ENCODE measurements at places on chromosomes 7 and 10.

DNA sequence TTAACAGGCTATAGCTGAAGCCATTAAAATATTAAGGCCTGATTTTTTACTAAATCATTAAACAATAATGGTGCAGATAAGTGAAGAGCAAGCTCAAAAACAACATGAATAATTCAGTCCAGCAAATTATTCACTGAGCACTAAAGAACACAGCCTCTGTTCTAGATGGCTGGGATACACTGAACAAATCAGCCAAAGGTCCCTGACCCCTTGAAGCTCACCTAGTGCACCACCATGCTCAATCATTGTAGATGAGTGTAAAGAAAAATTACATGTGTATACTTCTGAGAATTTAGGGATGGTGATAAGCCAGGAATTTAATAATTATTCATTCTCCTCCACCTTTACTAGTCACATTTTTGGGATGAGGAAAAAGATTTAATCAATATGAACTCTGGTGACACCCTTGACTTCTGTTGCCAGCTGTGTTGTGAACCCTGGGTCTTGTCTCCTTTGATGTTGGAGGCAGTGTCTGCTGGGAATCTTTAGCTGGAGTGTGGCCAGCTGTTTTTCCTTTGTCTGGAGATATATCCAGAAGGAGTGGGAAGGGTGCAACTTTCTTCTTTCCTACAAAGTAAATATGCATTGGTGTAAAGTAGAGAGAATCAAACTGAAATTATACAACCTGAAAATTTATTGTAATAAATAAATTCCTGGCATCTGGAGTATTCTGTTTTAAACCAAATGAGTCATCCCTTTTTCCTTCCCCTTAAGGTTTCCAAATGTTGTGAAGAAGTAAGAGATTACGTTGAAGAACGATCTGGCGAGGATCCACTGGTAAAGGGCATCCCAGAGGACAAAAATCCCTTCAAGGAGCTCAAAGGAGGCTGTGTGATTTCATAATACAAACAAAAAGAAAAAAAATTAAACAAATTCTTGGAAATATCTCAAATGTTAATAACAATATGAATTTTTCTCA lies 4.0 kb downstream of the GNGT1 start:
- DNase-seq, result peak; percentile 67

DNA sequence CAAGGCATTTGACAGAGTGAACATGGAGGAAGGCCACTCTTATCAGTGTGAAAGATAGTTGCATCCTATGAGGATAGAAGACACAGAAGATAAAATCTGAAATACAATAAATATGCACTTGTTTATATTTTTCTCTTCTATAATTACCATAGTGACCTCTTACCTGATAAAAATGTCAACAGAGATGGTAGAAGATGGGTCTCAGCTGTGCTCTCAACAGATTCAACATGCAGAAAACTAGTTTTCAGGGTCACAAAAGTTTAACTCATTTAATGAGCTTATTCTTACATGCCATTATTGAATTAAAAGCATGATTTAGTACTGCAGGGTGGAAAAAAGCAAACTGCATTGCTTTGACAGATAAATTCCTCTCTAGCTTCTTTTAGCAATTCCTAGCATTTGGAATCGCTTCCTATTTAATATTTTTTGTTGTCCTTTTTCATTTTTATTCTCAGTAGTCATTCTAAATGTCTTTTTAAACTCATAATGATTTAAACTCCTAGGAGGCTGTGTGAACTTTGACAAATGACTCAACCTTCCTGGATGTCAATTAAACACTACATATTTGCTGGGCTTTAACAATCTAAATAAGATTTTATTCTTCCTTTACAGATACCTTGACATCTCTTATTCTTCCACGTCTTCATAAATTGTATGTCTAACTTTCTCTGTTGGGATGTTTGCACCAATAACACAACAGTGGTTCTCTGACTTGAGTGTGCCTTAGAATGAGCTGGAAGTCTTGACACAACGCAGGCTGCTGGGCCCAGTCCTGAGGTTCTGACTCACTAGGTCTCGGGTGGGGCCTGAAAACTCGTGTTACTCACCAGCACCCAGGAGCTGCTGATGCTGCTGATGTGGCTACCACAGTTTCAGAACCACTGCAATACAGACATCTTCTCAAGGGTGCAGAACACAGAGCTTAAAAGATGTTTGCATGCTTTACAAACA lies 565.5 kb upstream of the IGFBP3 start:
- DNase-seq, result peak; percentile 96

- no peak for DNase-seq
Observed at GRCh38 chr10:87827681-87828080, 9.7 kb upstream of the ATAD1 start.

DNA sequence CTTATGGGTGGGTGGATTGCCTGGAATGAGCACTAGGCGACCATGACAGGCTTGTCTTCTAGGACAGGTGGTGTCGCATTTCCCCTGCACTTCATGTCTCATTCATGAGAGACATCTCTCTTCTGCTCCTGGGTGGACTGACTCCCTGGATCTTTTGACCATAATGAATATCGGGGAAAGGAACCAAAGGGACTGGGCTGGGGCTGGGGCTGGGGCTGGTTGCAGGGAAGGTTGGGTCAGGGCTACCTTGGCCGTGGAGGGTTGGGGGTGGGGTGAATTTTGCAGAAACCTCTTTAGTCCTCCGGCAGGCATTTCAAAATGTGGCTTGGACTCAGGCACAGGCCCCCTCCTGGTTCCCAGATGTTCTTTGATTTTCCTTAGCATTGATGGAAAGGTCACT lies 319.2 kb downstream of the ZNF716 start:
- no peak for DNase-seq

- DNase-seq, result no peak
Observed at GRCh38 chr10:45373576-45374349, at the start of gene ALOX5. ALOX5 (plus strand) TSS chr10:45374216; CDS start chr10:45374280, 64 bp downstream.

- no peak for DNase-seq
Observed at GRCh38 chr10:18822156-18822555, 162.9 kb downstream of the ARL5B start.

GRCh38 chr7:117347962-117348672 lies 25.3 kb upstream of the WNT2 start:
- DNase-seq, result no peak

- no peak for DNase-seq
Observed at GRCh38 chr7:149436358-149436757, 24.5 kb downstream of the ZNF777 start.

DNA sequence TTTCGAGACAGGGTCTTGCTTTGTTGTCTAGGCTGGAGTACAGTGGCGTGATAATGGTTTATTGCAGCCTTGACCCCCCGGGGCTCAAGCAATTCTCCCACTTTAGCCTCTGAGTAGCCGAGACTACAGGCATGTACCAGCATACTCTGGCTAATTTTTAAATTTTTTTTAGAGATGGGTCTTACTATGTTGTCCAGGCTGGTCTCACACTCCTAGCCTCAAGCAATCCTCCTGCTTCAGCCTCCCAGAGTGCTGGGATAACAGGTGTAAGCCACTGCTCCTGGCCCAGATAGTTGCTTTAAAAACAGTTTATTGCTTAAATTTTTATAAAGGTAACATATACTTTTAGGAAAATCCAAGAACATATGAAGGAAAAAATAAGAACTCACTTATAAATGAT lies 26.3 kb downstream of the NEURL1 start:
- no peak for DNase-seq

DNA sequence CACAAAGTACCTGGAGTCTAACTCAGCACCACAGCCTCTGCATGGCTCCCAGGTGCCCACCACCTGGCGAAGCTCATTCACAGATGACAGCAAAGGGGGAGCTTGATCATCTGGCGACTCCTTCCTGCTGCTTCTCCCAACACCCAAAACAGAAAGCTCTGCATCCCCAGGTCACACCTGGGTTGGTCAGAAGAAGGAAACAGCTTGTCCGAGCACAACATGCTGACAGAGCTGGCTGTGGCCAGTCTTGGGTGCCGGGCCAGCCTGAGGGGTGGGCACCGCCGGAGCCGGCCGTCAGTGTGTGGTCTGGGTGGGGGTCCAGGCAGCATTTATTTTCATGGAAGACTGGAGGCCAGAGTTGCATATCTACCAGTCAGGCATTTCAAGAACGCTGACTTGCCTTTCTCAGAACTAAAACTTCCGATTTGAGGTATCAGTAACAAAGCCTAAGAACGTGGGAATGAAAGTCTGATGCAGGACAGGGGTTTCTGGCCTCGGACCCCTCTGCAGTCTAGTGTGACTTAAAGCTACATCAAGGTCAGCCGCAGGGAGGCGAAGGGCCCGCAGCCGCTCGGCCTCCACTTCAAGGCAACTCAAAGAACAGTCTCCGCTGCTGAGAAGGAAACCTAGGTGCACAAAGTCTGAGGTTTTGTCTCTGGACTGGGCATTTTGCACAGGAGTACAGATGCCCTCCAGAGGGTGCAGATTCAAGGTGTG lies 109.6 kb downstream of the CYTH3 start:
- no peak for DNase-seq

DNA sequence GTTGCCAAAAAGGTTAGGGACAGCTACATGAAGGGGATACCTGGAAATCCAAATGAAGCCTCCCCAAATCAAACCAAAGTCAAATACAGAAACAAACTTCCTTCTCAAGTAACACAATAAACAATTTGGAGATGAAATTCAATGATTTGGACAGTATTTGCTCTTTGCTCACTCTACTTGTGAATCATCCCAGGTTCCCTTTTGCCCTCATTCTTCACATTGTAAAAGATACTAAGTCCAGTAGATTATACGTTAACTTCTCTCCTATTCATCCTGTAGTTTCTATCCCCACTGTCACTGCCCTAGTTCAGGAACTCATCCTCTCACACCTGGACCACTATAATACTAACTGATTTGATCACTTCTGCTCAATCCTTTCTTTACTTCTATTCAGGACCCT lies 28.3 kb downstream of the FZD1 start:
- no peak for DNase-seq

DNA sequence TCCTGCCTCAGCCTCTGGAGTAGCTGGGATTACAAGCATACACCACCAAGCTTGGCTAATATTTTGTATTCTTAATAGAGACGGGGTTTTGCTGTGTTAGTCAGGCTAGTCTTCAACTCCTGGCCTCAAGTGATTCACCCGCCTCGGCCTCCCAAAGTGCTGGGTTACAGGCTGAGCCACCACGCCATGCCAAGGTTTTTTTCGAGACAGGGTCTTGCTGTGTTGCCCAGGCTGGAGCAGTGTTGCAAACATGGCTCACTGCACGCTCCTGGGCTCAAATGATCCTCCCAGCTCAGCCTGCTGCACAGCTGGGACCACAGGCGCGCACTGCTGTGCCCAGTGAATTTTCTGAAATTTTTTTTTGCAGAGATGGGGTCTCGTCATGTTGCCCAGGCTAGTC lies 3.3 kb upstream of the SEC31B start:
- DNase-seq, result no peak

- no peak for DNase-seq
Observed at GRCh38 chr10:484925-485661, 204.4 kb downstream of the DIP2C start.

Data from stromal cell of bone marrow (primary cell).